ENCODE measurements at places on chromosomes 5 and 9. TPM values are rescaled to one million over a fixed set of nuclear protein-coding genes. Genes with fewer than 3 reads are reported as not detected.

The KYAT1 gene
- total RNA-seq = 10.8 TPM

The CYLC2 gene
- not detected for total RNA-seq

The LMNB1 gene
- total RNA-seq = 50.4 TPM

The HBEGF gene
- total RNA-seq = 17.5 TPM

The SEPTIN8 gene
- 44.6 TPM for total RNA-seq

The IL5 gene
- total RNA-seq = not detected

The PHAX gene
- 51.5 TPM for total RNA-seq

The SPINK1 gene
- total RNA-seq = not detected

The PDZD2 gene
- total RNA-seq = 3.2 TPM

The PCAT7 gene
- not detected for total RNA-seq

The C8G gene
- 0.19 TPM for total RNA-seq

The PKD2L2 gene
- total RNA-seq = not detected

The WNK2 gene
- not detected for total RNA-seq

The PRSS3 gene
- 16.2 TPM for total RNA-seq
